ENCODE measurements at places on chromosomes 13 and 19.

DNA sequence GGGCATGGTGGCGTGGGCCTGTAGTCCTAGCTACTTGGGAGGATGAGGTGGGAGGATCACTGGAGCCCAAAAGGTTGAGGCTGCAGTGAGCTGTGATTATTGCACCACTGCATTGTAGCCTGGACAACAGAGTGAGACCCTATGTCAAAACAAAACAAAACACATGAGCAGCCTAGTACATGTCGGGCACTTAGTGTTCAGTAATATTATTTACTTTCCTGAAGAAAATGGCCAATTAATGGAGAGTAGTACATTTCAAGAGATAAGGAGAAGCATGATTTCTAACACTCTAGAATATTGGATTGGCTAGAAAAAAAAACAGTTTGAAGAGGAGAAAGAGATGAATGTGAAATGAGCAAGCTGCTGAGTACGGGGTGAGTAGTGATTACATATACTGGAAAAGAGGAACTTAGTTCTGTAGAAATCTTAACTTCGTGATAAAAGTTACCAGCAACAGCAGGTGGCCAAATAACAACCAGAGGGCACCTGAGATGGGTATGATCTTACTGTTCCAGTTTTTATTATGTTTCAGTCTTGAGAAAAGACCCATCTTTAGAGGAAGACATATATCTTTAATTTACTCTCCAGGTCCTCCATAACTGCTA lies 36.2 kb downstream of the SPATA13 start:
- no peak for DNase-seq

GRCh38 chr13:110949628-110950027 lies 34.8 kb upstream of the ANKRD10 start:
- DNase-seq = no peak

- no peak for DNase-seq
These were observed 6.7 kb downstream of the DDX39A start for GRCh38 chr19:14412324-14412995.

DNA sequence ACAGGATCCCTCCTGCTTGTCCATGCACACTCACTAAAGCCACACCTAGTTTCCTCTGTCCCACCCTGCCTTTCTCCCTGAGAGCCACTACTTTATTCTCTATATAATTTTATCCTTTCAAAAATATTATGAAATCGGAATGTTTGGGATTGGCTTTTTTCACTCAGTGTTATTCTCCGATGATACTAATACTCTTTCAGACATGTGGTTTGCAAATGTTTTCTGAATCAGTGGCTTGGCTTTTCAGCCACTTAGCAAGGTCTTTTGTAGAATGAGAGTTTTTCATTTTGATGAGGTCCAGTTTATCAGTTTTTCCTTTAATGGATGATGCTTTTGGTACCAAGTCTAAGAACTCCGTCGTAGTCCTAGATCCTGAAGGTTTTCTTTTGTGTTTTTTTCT lies 11.6 kb downstream of the SPATA13 start:
- DNase-seq = no peak

DNA sequence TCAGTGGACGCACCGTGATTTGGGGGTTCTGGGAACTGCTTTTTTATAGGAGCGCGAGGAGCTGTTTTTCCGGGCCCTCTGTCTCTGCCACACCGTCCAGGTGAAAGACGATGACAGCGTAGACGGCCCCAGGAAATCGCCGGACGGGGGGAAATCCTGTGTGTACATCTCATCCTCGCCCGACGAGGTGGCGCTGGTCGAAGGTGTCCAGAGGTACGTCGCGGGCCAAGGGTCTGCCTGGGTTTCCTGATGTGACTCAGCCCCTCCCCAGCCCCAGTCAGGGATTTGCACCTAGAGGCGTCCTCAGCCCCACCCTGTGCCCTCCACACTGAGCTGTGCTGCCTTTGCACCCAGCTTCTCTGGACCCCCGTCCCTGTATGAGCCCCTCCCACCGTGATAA lies 136.2 kb upstream of the MCF2L start:
- no peak for DNase-seq

DNA sequence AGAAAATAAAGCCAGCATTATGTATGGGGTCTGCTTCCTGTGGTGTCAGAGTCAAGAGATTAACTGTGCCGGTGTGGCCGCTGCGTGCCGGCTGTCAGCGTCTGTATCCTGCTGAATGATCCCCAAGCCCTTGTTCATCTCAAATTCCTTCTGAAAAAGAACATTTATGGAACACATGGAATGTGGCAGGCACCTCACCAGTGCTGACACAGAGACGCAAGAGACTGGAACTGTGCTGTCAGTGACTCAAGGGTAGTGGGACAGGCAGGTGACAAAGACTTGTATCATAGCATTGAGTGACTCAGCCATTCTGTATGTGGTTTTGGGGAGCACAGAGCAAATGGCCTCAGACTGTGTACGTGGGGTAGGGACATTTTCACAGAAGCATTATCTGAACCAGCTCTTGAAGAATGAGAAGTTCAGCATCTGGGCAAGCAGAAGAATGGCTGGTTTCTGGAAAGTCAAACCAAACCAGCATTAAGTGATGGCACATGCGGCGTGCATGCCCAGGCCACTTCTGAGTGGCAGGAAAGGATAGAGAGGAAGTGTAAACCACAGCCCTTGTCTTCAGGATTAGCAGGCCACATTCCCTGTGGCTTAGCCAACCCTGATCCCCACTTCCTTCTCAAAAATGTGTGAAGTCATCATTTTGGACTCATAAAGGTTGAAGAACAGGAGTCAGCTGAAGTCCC lies 54.0 kb upstream of the IRS2 start:
- DNase-seq = peak; percentile 0

DNA sequence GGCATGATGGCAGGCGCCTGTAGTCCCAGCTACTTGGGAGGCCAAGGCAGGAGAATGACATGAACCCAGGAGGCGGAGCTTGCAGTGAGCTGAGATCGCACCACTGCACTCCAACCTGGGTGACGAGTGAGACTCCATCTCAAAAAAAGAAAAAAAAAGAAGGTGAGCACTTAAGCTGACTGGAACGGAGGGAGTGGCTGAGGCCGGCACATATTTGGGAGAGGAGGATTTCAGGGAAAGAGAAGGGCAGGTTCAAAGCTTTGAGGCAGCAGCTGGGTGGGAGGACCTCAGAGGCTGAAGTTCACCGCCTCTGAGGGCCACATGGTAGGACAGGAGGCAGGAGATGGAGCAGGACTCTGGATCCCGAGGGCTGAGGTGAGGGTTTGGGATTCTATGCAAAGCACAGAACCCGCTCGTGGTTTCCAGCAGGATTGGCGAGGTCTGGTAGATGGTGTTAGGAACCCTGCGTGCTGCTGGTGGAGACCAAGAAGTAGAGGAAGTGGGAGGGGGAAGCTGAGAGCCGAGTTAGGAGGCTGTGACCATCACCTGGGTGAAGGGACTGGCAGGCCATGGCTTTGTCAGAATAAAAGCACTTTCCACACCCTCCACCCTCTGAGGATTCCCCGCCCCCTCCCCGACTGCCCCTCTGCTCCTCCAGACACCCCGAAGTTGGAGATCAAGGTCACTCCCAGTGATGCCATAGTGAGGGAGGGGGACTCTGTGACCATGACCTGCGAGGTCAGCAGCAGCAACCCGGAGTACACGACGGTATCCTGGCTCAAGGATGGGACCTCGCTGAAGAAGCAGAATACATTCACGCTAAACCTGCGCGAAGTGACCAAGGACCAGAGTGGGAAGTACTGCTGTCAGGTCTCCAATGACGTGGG lies 8.4 kb downstream of the CD22 start:
- no peak for DNase-seq

DNA sequence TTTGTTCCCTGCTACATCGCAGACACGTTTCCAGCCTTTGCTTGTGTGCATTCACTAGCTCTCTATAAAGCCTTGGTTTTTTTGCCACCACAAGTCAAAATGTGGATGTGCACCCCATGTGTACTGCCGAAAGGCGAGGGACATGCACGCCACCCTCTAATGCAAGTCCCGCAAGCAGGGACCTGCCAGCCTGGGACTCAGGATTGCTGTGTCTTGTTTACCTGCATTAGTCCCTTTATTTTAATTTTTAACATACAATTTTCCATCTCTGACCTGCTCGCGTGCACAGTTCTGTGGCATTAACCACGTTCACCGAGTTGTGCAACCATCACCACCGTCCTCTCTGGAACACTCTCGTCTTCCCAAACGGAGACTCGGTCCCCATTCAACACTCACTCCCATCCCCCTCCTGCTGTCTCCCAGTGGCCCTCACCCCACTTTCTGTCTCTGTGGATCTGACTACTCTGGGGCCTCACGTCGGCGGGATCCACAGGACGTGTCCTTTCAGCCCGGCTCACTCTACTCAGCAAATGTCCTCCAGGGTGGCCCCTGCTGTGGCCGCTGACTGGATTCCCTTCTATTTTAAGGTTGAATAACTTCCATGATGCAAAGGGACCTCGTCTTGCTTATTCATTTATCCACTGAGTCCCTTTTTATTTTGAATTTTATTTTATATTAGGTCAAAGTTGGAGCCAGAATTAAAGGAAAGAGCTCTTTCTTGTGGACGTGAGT lies 58.4 kb downstream of the RASA3 start:
- DNase-seq = no peak

Measured in stimulated activated naive CD4-positive, alpha-beta T cell treated with Interleukin-2 at 50 U/mL for 16 hours (primary cell).